ENCODE measurements at places on chromosomes 5 and 9.

GRCh38 chr9:4365055-4365454 is 65.2 kb upstream of the GLIS3 start:
- DNase-seq: no peak

- no peak for DNase-seq
These were observed 73.0 kb downstream of the MRPS27 start for GRCh38 chr5:72246954-72247442.

- no peak for DNase-seq
These were observed 440.9 kb downstream of the ENC1 start for GRCh38 chr5:74199436-74200210.

- no peak for DNase-seq
These were observed 31.1 kb downstream of the SSBP2 start for GRCh38 chr5:81719743-81720345.

GRCh38 chr5:36152324-36153297 is 700 bp downstream of the SKP2 start:
- DNase-seq: no peak

GRCh38 chr9:35350827-35351549 is 138.9 kb upstream of the RUSC2 start:
- no peak for DNase-seq

Data from cardiac septum (tissue), 1 donor.